A172 (cell line): ENCODE measurements at places on chromosomes 4 and X. TPM values are rescaled to one million over a fixed set of nuclear protein-coding genes. Genes with fewer than 3 reads are reported as not detected.

UGT2B17 gene
- total RNA-seq, result not detected in 2 replicates

ALB gene
- total RNA-seq, result not detected in 2 replicates

- DNase-seq, result peak; percentile 16
Observed at GRCh38 chr4:128553686-128554515, 255.6 kb upstream of the JADE1 start.

- no peak for DNase-seq
Observed at GRCh38 chrX:9222299-9222698, 188.4 kb upstream of the FAM9B start.

GRCh38 chr4:18025288-18025687 lies 3.7 kb upstream of the LCORL start:
- DNase-seq, result no peak

DNA sequence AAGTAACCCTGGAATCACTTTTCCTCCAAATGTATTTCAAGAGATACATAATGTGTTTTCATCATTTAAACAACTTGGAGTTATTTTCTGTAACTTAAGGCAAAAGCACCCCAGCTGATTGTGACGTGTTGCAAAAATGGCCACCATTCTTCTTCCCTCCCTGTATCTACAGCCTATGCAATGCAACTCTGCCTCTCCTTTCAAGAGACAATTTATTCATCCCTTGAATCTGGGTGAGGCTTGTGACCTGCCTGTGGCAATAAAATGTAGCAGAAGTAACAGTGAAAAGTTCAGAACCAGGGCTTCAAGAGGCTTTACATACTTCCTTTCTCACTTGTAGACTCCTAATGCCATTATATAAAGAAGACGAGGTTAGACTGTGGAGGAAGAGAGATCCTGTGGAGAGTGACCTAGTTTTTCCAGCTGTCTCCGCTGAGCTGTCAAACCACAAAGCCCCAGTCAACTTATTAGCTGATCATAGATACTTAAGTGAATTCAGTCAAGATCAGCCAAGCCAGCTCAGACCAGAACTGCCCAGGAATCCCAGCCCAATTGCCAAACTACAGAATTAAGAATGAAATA lies 81.0 kb upstream of the KLF3 start:
- DNase-seq, result no peak

FAAH2 gene
- not detected in 2 replicates for total RNA-seq

DNA sequence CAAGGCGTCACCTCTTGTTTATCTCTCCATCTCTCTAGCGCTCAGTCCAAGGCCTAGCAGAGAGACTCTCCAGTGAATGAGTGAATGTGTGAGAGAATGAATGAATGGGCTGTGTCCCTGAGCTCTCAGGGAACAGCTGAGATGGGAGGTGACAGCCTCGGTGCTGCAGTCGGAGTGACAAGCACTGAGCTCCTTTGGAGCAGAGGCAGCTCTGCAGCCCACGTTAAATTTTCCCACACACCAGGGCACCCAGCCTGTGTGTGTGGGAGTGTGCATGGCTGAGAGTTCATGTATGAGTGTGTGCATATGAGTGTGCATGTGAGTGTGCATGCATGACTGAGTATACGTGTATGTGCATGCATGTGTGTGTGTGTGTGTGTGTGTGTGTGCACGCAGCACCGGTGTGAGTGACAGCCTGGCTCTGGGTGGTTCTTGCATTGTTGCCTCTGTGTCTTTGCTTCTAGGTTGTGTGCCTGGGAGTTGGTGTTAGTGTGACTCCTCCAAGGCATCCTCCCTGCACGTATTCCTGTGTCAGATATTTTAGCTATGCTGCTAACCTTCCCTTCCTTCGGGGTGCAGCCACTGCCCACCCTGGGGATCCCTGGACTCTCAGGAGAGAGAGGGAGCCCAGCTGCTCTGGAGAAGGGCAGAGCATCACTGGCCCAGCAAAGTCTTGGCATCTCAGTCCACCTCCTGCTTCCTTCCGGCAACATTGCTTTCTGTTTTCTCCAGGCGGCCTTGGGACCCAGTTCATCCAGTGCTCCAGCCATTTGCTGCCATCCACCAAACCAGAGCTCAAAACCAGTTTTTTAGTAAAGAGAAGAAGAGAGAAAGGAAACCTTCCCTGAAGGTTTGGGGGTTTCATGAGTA lies 98.6 kb downstream of the PPP2R2C start:
- DNase-seq, result no peak

GRCh38 chr4:81227138-81227537 lies 12.1 kb upstream of the PRKG2 start:
- no peak for DNase-seq

- DNase-seq, result no peak
Observed at GRCh38 chr4:86778175-86778574, 71.0 kb downstream of the SLC10A6 start.

- no peak for DNase-seq
Observed at GRCh38 chr4:136918772-136919171, 613.5 kb downstream of the PCDH18 start.

DNA sequence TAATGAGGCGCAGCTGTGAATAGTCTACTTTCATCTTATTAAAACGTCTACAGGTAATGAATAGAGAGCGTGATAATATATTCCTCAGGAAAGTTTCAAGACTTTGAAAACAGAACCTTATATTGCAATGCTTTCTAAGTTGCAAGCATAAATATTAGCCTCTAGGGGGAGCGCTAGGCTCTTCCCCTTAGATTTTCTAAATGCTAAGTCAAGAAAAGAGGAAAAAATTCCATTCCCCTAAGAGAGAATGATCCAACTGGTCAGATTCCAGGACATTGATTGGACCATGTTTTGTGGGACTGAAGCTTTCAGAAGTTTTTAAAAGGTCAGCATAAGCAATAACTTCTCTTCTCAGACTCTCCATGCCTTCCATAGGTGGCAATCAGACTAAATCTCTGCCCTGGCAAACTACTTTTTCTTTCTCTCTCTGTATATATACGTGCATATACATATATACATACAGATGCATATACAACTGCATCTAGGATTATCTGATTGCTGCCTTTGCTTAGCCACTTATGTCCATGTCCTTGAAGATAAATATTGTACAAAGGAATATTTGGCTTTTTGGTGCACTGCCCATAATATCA lies 492.9 kb downstream of the INPP4B start:
- DNase-seq, result peak; percentile 68

CLNK gene
- total RNA-seq, result not detected in 2 replicates

DNA sequence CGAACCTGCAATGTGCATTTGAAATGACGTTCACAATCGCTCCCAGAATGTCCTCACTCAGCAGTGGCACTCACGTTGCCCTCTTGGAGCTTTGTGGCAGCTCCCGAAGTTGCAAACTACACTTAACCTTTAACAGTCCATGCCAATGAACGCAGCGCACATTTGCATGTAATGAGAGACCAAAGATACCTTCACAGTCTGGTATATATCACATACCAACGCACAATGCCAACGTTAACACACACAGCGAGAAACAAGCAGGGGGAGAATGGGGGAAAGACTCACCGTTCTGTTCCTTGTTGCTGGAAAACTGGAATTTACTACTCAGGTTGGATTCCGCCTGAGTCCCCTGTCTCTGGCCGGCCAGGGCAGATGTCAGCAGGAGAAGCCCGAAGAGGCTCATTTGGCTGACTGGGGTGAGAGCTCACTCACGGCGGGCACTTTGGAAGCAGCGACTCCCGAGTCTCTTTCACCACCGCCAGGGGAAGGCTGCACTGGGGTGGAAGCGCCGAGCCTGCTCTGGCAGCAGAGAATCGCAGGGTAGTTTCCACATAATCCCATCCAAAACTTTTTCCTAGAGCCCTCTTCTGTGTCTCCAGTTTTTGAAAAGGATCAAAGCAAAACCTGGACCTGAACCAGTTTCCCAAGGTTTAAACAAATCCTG lies 966 bp downstream of the PDGFC start:
- peak; percentile 44 for DNase-seq

DNA sequence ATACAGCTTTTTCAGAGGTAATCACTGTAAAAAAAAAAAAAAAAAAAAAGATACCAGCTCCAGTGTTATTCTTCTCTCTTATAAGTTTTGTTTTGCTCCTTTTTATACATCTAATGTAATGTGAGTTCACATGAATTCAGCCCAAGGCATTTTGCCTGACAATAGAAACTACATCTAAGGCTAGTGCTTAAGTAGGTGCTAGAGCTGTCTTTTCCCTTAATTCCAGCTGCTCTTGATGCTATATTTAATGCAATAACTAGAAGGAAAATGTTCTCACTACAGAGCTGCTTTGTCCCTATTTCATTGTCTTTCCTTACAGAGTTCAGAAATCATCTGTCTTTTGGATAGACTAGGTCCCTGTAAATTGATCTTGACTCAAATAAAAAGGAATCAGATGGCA lies 150.1 kb downstream of the NAA11 start:
- no peak for DNase-seq

DNA sequence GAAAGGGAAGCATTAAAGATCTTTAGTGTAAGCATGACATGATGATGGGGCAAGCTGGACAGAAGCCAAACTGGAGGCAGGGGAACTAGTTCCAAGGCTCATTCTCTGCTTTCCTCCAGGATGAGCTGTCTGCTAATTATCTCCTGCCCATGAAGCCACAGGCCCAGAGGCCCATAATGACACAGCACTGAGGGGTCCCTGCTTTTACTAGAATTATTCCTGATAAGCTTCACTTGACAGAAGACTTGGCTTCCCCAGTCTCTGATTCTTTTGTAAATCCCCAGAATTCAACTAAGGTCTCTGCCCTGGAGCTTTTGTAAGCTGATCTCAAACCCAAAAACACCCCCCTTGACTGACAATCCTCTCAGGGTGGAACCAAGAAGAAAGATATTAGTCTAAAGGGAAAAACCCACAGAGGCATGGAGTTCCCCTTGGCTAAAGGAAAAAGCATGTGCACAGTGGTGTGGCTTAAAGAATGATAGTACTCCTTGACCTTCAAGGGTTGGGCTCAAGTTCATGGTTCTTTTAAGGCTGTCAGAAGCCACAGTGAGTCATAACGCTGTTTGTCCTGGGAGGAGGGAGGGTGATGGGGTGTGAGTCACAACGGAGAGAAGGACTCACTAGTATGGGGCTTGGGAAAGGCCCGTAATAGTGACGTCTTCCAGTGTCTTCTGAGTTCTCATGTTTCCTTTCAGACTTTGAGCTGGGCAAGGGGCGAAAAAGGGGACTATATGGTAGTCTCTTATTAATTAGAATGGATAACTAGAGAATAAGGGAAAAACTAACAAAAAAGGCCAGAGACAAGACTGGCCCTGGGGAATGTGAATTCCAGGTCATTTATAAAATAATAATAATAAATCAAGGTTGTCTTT lies 146.0 kb upstream of the CPEB2 start:
- peak; percentile 99 for DNase-seq

DNA sequence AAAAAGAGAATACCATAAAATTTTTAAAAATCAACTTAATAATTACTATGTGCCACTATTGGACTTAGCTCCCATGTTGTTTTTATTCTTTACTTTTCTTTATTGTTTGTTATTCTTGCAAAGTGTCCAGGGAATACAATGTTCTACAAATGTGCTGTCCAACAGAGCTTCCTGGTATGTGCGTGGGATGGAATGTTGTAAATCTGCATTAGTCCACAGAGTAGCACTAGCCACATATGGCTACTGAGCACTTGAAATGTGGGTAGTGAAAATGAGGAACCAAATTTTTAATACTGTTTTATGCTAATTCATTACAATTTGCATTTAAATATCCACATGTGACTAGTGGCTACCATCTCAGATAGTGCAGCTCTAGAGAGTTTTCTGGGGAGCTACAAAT lies 14.3 kb upstream of the CORIN start:
- no peak for DNase-seq

AFM gene
- not detected in 2 replicates for total RNA-seq

DNA sequence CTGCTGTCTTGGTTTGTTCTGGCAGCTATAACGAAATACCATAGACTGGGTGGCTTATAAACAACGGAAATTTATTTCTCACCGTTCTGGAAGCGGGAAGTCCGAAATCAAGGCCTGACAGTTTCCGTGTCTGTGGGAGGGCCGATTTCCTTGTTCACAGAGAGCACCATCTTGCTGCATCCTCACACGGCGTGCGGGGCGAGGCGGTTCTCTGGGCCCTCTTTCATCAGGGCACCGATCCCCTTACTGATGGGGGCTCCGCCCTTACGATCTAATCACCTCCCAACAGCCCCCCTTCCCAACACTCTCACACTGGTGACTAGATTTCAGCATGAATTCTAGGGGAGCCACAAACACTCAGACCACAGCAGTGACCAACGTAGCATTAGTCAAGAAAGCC lies 578.3 kb upstream of the FAT1 start:
- DNase-seq, result no peak
